ENCODE measurements at places on chromosomes 6 and 20.

DNA sequence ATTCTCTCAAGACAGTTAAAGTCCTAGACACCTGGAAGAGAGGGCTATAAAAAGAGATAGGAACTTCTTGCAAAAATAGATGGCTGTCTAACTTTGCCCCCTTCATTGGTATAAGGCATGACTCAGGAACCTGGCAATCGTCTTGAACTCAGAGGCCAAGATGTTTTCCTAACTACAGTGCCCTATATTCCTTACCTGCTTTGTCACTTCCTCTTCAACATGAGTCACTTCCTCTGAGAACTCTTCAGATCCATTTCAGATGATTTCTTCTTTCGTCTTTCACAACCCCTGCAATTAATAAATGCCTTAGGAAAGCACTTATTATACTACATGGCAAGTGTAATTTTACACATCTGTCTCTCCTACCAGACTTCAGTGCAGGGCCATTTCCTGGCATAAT lies 83.5 kb downstream of the HAO1 start:
- DNase-seq: no peak

DNA sequence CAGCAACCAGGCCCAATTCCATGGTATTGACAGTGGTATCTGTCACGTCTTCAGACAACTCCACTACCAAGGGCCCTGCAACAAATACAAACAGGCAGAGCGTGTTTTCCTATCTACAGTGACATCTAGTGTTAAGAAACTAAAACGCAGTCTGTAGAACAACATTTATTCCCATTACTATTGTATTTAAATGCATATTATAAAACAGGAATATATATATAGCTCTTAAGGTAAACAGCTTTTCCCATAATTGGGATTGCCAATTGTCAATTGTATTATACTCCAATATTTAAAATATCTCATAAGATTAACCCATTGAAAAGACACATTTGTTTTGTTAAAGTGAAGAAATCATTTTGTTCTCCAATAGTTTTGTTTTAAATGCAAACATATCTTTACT lies 97.2 kb downstream of the KIF16B start:
- no peak for DNase-seq

DNA sequence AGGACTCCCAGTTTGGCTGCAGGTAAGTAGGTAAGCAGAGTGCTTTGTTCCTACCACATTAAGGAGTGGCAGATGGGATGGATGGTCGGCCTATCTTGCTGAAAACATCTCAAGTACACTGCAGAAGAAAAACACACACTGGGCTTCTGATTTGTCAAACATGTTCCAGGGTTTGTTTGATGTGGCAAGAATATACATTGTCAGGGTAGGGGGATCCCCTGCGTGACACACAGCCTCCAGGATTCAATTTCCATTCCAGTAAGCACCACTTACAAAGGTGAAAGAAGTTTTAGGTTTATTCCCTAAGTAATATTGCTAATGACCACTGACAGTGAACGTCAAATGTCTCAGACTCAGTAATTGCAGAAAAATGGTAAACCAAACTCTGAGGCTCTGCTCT lies 26.0 kb upstream of the KIF16B start:
- no peak for DNase-seq

DNA sequence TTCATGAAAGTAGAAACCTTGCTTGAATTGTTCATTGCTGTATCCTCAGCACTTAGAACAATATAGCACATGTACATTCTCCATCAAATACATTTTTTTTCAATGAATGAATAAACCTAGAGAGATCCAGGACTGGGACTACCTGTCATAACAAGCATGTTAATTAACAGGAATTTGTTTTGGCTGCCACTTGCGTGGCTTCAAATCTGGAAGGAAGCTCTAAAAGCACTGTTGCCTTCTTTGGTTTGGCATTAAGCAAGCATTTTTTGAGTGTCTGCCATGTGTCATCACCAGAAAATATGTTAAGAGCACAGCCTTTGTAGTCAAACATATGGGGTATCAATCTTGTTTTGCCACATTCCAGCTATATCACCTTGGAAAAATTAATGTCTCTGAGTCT lies 131.9 kb upstream of the BACH2 start:
- DNase-seq: no peak

- peak; percentile 28 for DNase-seq
Observed at GRCh38 chr20:32440069-32440757, 82.1 kb downstream of the ASXL1 start.

Data from activated T-cell treated with anti-CD3 and anti-CD28 coated beads, Interleukin-2, amount 50 U/mL, for 24 hours (primary cell).